ENCODE measurements at places on chromosomes 11 and 22.

GRCh38 chr11:7578276-7578955 is 64.6 kb downstream of the PPFIBP2 start:
- DNase-seq, result no peak

- no peak for DNase-seq
These were observed 15.6 kb upstream of the EMID1 start for GRCh38 chr22:29190051-29190450.

DNA sequence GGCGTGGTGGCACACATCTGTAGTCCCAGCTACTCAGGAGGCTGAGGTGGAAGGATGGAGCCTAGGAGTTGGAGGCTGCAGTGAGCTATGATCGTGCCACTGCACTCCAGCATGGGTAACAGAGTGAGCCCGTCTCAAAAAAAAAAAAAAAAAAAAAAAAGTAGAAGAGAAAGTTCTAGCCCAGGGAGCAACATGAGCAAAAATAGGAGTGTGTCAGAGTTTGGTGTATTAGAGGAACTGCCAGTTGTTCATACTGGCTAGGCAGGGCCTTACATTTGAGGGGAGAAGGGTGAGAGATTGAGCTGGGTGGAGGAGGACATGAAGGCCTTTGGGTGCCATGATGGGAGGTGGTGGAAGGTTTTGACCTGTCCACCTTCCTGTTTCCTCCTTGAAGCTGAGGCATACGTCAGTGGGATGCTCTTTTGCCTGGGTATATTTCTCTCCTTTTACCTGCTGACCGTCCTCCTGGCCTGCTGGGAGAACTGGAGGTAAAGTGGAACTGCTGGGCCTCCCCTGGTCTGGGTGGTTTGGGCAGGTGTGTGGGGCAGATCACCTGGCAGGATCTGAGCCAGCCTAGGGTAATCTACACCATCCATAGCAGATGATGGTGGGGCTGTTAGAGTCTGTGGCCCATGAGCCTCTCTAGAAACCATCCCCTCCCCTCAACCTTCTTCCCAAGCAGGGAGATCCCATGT is 7.3 kb downstream of the SIDT2 start:
- no peak for DNase-seq

- DNase-seq, result no peak
These were observed 1.9 kb downstream of the KCNJ5 start for GRCh38 chr11:128892866-128893565.

GRCh38 chr22:29184849-29185490 is 20.7 kb upstream of the EMID1 start:
- DNase-seq, result no peak

GRCh38 chr11:65130631-65131416 is 3.5 kb downstream of the SYVN1 start:
- no peak for DNase-seq

- DNase-seq, result peak; percentile 18
These were observed 8.3 kb upstream of the HTR3B start for GRCh38 chr11:113896156-113896879.

GRCh38 chr22:22168190-22168940 is 76.2 kb upstream of the VPREB1 start:
- peak; percentile 54 for DNase-seq

DNA sequence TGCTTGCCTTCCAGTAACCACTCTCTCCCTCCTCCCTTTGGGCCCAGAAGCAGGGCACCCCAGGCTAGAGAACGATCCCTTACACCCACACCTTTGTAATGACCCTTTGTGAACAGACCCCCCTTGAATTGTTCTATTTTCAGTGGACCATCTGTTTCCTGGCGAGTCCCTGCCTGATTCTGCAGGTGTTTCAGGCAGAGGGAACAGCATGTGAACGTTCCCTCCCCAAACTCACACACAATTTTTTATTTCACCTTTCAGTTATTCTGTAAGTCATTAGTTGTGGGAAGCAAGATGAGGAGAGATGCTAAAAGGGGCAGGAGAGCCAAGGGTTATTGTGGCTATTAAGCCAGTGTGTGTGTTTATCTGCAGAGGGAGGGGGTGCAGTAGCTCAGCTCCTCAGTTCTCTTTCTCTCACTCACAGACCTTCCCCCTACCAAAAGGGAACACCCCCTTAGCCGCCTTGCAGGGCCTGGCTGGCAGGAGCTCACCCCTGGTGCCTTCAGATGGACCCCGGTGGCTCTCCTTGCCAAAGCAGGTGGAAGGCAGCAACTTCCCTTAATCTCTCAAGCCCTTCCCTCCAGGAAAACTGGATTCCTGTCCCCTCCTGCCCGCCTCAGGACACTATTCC is 64.8 kb upstream of the SPON1 start:
- DNase-seq, result no peak
